ENCODE measurements at places on chromosomes 12 and 14. TPM values are rescaled to one million over a fixed set of nuclear protein-coding genes. Genes with fewer than 3 reads are reported as not detected.

FAM90A1 gene
- total RNA-seq: 0.61 TPM

CCDC38 gene
- not detected for total RNA-seq

TMPRSS12 gene
- total RNA-seq: not detected

HEBP1 gene
- 3.1 TPM for total RNA-seq

CATSPERB gene
- total RNA-seq: not detected

ZDHHC22 gene
- not detected for total RNA-seq

GLI1 gene
- total RNA-seq: 0.30 TPM

SLC6A13 gene
- not detected for total RNA-seq

ABCD2 gene
- total RNA-seq: 0.03 TPM

PLD4 gene
- 0.04 TPM for total RNA-seq

CEBPE gene
- not detected for total RNA-seq

VDR gene
- 10.1 TPM for total RNA-seq

PRIMA1 gene
- total RNA-seq: not detected

GARIN6 gene
- total RNA-seq: not detected

C2CD5 gene
- total RNA-seq: 12.8 TPM

RASAL1 gene
- 0.50 TPM for total RNA-seq

CLBA1 gene
- total RNA-seq: 12.0 TPM

ZNF891 gene
- 1.4 TPM for total RNA-seq

LRR1 gene
- total RNA-seq: 25.0 TPM

HNF1A gene
- not detected for total RNA-seq

DPPA3 gene
- total RNA-seq: not detected

SIX4 gene
- 7.5 TPM for total RNA-seq

KRT77 gene
- total RNA-seq: not detected

CLEC2A gene
- not detected for total RNA-seq

RTN1 gene
- total RNA-seq: 0.34 TPM

ASCL1 gene
- total RNA-seq: not detected

FGD6 gene
- total RNA-seq: 4.9 TPM

SERPINA12 gene
- not detected for total RNA-seq

SERPINA10 gene
- not detected for total RNA-seq

RNASE9 gene
- not detected for total RNA-seq

DTX3 gene
- total RNA-seq: 28.2 TPM

HDAC7 gene
- 27.8 TPM for total RNA-seq

TBX5 gene
- total RNA-seq: not detected

ENDOU gene
- total RNA-seq: 0.13 TPM

TSPAN11 gene
- 2.4 TPM for total RNA-seq

TESPA1 gene
- not detected for total RNA-seq

TSFM gene
- total RNA-seq: 49.7 TPM

SLC6A15 gene
- 38.2 TPM for total RNA-seq

COPZ1 gene
- total RNA-seq: 139 TPM

TAC3 gene
- not detected for total RNA-seq

KLHDC1 gene
- 0.68 TPM for total RNA-seq

CCDC60 gene
- total RNA-seq: not detected

DIO3 gene
- total RNA-seq: not detected

WSCD2 gene
- total RNA-seq: not detected

SLC5A8 gene
- total RNA-seq: not detected
